ENCODE measurements at places on chromosomes 2 and 18.
A peak's percentile ranks its signal among the peaks of the same experiment; 100 is the strongest.

- DNase-seq: no peak
These were observed 60.4 kb downstream of the FIGN start for GRCh38 chr2:163675388-163675787.

DNA sequence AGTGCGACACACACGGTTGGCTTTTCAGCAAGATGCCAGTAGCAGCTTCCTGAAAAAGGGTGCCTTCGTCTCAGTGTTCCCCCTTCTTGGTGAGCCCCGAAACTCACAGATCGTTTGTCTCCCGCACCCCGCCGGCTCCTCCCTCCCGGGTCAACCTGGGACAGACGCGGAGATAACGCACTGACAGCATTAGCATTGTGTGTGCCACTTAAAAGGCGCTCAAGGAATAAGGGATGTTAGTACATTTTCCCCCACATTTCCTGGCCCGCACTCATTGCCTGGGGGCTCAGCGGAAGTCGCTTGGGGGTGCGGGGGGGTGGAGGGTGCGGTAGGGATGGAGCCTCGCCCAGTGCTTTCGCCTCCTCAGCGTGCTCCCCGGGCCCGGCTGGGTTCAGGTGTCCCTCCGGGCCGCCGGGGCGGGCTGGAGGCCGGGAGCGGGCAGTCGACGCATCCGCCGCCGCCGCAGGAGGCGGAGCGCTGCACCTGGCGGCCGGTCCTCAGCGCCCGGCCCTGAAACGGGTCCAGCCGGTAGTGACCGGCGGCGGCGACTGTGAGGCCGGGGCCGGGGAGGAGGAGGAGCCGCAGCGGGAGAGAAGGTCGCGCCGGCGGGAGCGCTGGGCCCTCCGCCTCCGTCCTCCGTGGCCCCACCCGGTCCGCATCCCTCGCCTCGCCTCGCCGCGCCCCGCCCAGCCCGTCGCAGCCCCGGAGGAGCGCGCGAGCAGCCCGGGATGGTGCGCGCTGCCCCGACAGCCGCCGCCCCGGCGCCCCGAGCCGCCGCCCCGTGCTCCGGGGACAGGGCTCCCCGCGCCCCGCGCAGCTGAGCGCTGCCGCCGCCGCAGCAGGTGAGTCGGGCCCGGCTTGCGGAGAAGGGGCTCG, at the start of gene MFSD6:
MFSD6 (plus strand) TSS at position 694 of the 876 bp plus-strand sequence. CDS start 27,675 bp downstream, outside the sequence.
- peak; percentile 55 for DNase-seq

- no peak for DNase-seq
These were observed 87.1 kb upstream of the SLC66A3 start for GRCh38 chr2:11068079-11068741.

DNA sequence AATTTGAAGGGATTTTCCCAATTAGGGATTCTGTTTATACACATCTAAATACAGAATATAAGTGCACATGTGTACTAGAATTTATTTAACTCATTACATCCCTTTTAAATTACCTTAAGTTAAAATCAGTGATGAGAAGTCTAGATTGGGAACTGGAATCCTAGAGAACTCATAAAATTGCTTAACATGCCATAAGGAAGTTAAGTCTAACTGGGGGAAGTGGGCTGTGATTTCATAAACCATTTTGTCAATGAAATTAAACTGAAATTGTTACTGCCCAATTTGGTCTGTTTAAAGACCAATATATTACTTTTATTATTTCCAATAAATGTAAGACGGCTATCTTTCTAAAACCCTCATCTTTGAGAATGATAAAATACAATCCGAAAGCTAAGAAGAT, 72.3 kb upstream of the CD226 start:
- DNase-seq: no peak

- DNase-seq: no peak
These were observed 821 bp upstream of the CHRNG start for GRCh38 chr2:232538671-232539070.

GRCh38 chr18:63107931-63108330, 211.6 kb downstream of the BCL2 start:
- DNase-seq: no peak

- no peak for DNase-seq
These were observed 1117.8 kb downstream of the BCL11A start for GRCh38 chr2:59435635-59436034.

- no peak for DNase-seq
These were observed 156.1 kb upstream of the MYCN start for GRCh38 chr2:15784106-15784885.

DNA sequence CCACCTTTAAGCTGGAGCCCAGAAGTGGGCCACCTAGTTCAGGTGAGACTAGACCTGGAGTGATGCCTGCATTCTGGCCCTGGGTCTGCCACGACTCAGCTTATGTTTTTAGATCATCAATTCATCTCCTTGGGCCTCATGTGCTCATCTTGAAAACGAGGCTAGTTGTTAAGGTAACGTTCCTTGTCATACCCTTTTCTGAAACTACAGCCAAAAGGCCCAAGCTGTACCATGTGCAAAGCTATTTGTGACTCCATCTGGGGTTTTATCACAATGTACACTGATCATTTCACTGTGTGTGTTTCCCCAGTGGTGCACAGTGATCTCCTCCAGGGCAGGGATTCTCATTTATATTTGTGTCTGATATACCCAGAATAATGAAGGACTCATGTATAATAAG, 138.4 kb upstream of the COPS8 start:
- no peak for DNase-seq

DNA sequence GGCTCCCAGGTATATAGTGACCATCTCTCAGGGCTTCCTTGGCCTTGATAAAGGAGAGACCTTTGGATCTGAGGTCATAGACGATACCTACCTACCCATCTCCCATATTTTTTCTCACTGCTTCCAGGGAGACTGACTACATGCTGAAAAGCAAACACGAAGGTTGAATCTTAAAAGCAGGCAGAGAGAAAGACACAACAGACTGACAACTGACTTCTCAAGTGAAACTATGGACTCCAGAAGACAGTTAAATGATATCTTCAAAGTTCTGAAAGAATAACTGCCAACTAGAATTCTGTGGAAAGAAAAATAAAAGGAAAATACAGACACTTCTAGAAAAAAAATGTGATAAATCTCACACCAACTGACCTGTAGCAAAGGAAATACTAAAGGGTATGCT, 76.5 kb upstream of the HAAO start:
- no peak for DNase-seq

- DNase-seq: peak; percentile 18
These were observed 27.9 kb downstream of the RIF1 start for GRCh38 chr2:151437630-151438029.

- no peak for DNase-seq
These were observed 17.0 kb downstream of the ITSN2 start for GRCh38 chr2:24343225-24343882.

GRCh38 chr2:194103941-194104659, 1552.9 kb upstream of the SLC39A10 start:
- no peak for DNase-seq

DNA sequence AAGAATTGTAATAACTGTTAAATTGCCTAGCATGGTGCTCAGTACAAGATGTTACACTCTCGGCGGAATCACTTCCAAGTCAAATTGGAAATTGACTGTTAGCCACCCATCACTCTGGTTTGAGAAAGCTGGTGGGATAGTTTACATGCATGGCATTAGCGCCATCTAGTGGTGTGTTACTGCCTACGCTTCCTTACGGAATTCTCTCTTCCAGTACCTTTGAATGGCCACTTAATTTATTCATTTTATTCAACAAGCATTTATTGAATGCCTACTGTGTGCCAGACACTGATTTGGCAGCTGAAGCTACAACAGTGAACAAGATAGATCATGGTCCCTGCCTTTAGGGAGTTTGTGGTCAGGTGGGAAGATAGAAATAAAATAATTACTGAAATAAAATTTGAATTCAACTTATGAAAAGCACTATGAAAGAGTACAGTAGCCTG, 171.2 kb downstream of the TMEM247 start:
- DNase-seq: peak; percentile 48

- no peak for DNase-seq
These were observed 450 bp downstream of the KCNH7 start for GRCh38 chr2:162838136-162838497.

- DNase-seq: no peak
These were observed 210.3 kb downstream of the CLIP4 start for GRCh38 chr2:29325544-29325943.

DNA sequence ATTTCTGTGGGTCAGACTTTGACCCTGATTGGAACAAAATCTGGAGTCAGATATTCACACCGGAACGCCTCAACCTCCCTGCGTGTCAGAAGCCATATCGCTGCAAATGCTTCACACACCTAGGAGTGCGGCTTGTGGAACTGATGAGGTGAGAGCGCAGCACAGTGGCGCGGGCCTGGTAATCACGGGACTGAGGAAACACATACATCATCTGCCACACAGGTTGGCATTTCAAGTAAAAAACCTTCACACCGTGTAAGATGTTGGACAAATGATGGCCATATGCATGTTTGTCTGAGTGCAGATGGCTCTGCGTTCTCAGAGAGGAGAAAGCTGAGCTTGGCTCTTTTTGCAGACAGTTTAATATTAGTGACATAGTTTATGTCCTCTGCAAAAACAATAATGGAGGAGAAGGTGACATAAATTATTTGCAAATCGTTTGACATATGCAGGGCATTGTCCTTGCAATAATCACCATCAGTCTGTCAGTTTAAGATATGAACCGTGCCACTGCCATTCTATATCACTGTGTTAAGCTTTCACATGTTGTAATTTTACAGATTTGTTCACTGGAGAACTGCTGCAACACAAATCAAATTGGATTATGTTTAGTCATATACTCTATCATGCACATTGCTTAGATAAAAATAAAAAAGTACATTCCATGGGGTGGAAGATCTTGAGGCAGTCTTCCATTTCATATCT, 101.4 kb downstream of the MTX2 start:
- no peak for DNase-seq

DNA sequence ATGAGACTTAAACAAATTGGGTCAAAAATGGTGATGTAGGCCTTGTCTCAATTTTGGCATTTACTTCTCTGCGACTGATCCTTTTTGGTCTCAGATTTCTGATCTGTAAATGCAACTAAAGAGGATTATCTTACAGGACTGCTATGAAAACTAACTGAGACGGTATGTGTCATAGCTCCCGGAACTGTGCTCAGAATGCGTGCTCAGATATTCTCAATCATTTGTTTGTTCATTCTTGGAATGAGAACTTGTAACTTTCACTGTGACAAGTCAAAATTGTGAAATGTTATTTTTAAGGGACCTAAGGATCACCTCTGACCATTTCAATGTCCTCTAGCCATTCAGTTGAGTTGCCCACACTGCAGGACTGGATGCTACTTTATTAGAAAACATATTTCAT, 498.2 kb upstream of the PIK3C3 start:
- no peak for DNase-seq

DNA sequence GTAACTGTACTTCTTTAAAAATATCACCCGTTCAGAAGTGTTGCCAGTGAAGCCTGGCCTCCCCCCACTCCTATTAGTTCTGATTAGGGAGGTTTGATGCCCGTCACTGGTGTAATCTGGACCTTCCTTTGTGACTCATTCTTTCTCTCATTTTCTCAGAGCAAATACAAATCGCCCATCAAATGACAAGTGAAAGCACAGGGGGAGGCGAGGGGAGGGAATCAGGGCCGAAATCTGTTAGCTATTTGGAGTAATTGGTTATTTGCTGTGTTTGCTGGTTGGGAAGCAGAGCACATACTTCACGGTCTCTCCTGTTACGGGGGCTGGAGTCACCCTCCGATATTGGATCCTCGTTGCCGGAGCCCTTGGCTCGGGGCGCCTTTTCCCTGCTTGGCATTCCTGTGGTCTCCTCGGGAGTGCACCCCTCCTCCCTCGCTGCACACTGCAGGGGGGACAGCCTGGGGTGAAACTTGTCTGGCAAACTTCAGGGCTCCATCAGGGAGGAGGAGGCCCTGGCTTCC, 178.1 kb downstream of the DYSF start:
- no peak for DNase-seq

DNA sequence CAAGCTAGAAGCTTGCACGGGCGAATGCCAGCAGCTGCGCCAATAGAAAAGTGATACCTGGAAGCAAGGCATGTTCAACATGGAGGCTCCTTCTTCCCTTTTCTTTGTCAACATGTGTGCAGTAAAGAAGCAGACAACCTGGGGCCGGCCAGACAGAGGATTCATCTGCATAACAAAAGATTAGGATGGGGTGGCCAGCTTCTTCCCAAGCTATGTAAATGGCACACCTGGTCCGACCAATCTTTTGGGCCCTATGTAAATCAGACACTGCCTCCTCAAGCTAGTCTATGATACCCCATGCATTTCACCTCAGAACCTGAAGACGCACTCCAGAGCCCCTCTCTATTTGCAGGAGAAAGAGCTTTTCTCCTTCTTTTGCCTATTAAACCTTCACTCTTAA, 66.4 kb upstream of the TGFA start:
- no peak for DNase-seq

DNA sequence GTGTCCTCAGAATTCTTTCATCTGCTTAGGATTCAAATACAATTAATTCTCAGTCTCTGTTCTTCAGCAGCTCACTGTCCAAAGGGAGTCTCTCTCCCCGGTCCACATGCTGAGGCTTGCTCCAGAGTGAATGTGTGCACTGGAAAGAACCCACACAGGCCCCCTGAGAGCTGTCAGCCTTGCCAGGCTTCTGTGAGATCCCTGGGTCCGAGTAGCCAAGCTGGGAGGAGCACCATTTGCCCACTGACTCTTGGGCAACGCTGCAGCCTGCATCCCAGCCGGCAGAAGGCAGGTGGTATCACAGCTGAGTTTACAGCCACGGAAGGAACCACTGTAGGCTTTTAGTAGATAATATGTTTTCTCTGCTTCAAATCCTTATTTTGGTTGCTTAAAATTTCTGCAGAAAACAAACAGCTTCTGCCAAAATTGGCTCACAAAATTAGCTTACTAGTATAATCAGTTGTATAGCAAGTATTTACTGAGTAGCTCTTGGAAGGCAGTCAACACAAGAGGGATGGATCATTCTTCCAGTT, 21.4 kb upstream of the LTBP1 start:
- no peak for DNase-seq

GRCh38 chr2:239421851-239422250, 21.0 kb upstream of the HDAC4 start:
- no peak for DNase-seq

- DNase-seq: no peak
These were observed 199.2 kb downstream of the CAMKMT start for GRCh38 chr2:44560941-44561340.

DNA sequence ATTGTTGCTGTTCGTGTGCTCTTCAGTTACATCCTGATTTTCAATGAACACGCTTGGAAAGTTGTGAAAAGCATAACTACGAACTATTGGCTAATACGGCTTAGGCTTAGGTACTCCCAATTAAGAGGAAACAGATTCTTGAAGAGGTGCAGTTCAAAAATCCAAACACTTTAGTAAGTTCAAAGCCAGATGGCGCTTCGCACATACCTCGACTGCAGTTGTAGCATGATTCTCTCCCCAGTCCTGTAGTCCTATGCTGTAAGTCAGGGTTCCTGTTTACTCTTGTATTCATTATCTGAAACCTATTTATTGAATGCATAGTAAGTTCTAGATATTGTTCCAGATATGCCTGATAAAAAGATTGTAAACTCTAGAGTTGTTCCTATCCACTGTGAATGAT, 165.2 kb downstream of the TRIB2 start:
- DNase-seq: no peak

DNA sequence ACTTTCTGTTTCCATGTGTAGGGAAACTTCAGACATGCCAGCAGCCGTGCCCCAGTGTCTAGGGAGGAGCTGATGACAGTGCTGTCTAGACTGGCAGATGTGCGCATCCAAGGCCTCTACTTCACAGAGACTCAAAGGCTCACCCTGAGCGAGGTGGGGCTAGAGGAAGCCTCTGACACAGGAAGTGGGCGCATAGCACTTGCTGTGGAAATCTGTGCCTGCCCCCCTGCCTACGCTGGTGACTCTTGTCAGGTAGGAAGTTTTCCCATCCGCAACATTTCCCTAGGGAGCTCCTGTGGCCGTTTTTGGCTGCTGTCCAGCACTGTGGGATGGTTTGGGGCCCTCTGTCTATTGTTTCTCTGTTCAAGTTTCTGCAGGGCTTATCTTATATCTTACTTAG, 143.1 kb upstream of the TTC39C start:
- peak; percentile 67 for DNase-seq

All from T-helper 1 cell (primary cell).